ENCODE measurements at places on chromosomes 7 and 10. TPM values are rescaled to one million over a fixed set of nuclear protein-coding genes. Genes with fewer than 3 reads are reported as not detected.
A peak's percentile ranks its signal among the peaks of the same experiment; 100 is the strongest.

Gene MRPL32
- total RNA-seq = 48.5 TPM

DNA sequence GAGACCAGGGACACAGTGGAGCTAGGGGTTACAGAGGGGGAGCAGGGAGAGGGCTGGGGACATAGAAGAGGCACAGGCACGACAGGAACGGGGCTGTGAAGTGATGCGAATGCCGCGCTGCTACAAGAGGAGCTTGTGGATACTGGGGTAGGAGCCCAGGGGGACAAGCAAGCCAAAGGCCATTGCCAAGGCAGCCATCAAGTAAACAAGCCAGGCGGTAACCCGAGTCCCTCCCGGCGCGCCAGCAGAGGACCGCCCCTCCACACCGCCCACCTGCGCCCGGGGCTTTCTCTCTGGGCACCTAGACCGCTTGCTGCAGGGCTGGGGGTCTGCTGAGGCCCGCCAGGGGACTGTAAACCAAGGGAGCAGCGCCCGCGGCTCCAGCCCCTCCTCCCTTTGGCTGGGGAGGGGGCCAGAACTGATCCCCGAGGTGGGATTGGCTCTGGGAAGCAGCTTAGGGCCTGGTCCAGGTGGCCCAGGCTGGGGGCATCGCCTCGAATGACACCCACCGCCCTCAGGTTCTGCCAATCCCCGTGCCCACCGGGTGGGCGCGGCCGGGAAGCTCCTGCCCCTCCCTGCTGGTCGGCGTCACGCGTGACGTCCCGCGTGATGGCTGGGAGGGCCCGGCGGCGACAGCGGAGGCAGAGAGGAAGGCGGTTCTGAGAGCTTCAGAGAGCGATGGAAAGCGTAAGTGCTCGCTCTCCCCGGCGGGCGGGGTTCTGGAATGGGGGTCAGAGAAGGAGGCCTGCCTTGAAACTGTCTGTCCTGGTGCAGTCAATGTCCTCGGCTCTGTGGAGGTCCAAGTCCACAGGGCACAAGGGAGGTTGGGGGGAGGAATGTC lies 982 bp downstream of the SFXN3 start:
- peak; percentile 78 for DNase-seq

- DNase-seq = no peak
These were observed 74.1 kb upstream of the GPR37 start for GRCh38 chr7:124839687-124840086.

- DNase-seq = no peak
These were observed 72.9 kb upstream of the ABCB5 start for GRCh38 chr7:20542594-20542993.

- DNase-seq = no peak
These were observed 8.4 kb downstream of the LRMDA start for GRCh38 chr10:75439811-75440210.

DNA sequence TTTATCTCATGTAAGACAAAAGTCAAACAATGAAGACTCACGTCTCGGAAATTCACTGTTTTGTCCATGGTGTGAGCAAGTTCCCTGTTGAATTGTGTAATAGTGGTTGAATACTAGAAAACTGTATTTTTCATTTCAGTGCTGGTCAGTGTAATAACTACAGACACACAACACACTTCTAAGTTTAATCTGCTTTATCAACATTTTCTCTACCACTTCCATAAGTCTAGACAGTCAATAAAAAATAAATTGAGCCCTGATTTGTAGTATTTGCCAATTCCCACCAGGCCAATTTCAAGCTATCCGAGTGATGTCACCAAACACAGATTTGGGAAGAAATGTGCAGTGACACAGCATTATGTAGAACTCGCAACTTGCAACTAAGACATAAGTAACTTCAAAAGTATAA lies 81.9 kb downstream of the GPR141 start:
- DNase-seq = no peak

GRCh38 chr10:68602434-68602833 lies 42.3 kb downstream of the TET1 start:
- DNase-seq = no peak
